ENCODE measurements at places on chromosomes 3 and 15. TPM values are rescaled to one million over a fixed set of nuclear protein-coding genes. Genes with fewer than 3 reads are reported as not detected.

Gene SLC51B
- total RNA-seq, result 1.3 TPM

Gene LRRC34
- 1.2 TPM for total RNA-seq

Gene ACP3
- total RNA-seq, result 0.52 TPM

Gene ITPKA
- total RNA-seq, result 1.2 TPM

Gene MUC4
- 1.5 TPM for total RNA-seq

Measured in motor neuron (in vitro differentiated cells).